ENCODE measurements at places on chromosomes 6 and 20.

DNA sequence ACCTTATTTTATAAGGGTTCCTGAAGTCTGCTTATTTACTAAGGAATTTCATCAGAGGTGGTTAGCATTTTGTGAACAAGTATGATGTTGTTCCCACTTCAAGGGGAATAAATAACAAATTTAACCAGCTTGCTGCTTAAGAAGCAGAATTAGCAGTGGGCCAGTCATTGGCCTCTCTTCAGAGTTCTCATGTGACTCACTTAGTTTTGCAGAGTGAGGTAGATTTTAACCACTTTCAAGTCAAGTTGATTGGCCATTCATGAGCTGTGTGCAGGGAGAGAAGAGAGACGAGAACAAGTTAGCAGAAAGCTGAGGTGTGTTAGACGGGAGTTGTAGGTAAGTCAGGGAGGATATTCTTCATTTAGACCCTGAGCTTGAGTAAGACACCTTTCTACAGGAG lies 18.1 kb downstream of the TOP1 start:
- H3K27me3 ChIP-seq, result no peaks in the 10 kb centered on the region
- H3K4me3 ChIP-seq, result no peak overlapping the region
- H3K27ac ChIP-seq, result no peak overlapping the region
- no peaks in the 10 kb centered on the region for H3K36me3 ChIP-seq

GRCh38 chr6:83479389-83479788 lies 32.9 kb upstream of the PRSS35 start:
- no peak for DNase-seq
- no peaks in the 10 kb centered on the region for H3K27me3 ChIP-seq
- no peak overlapping the region for H3K4me3 ChIP-seq
- H3K4me1 ChIP-seq, result no peaks in the 10 kb centered on the region

DNA sequence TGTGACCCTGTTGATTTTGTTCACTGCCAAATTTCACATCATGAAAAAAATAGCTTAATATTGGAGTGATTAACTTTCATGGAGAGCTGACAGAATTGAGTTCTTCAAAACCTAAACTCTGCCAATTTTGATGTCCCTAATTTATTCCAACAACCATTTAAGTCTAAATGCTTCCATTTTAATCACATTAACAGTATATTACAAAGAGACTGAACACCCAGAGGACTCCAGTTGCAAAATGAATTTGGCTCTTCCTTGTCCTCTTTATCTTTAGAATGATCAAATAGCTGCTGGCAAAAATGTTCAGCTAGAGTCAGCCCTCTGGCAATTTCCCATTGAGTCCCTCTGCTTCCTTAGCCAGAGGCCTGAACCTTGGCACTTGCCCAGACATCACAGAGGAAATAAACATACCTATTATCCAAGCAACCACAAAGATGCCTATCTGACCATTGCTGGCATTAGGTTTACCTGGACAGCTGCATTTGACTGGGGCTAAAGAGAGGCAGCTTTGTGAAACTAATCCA lies 299.0 kb upstream of the STXBP5 start:
- no peaks in the 10 kb centered on the region for H3K4me1 ChIP-seq
- DNase-seq, result no peak
- no peak overlapping the region for H3K4me3 ChIP-seq
- no peaks in the 10 kb centered on the region for H3K36me3 ChIP-seq

GRCh38 chr20:37464611-37465010 lies 56.4 kb upstream of the NNAT start:
- H3K27me3 ChIP-seq, result no peaks in the 10 kb centered on the region
- DNase-seq, result no peak
- no peaks in the 10 kb centered on the region for H3K36me3 ChIP-seq
- no peaks in the 10 kb centered on the region for H3K4me1 ChIP-seq
- no peak overlapping the region for H3K27ac ChIP-seq
- H3K4me3 ChIP-seq, result no peak overlapping the region

Data from upper lobe of right lung (tissue), 1 donor.